ENCODE measurements at places on chromosomes 2 and 18. TPM values are rescaled to one million over a fixed set of nuclear protein-coding genes. Genes with fewer than 3 reads are reported as not detected.

DNA sequence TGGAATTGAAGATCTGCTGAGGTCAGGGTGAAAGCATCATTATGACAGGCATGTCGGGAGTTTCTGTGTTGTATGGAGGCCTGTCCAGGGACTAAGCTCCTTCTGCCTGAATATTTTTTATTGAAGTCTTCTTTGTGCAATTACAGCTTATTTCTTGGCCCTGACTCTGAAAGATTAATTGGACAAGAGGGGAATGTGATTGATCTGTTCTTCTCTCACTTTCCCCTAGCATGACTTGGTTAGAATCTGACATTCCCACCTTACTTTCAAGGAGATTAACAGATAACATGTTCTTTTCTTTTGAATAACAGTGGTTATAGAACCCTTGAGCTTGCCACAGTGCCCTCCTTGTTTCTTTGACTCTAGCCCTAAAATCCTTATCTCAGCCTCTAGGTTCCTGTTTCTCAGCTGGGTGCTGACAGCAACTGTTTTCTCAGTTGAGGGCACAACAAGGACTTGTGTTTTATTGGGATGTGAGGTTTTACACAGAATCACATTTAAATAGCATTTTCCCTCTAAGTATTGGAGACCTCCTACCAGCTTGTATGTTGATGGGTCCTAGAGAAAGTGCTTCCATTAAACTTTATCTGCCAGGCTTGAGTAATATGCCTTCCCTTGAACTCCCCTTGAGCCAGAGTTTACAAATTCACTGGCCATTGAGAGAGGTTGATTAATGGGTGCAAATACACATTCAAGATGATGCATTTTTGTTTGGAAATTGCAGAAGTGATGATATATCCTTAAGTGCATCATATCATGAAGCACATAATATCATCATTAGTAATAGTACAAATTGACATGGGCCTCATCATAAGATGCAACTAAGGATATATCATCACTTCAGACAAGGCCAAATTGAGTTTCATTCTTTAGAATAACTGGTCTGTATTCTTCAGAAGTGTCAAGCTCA is 12.5 kb downstream of the TTLL4 start:
- peaks cover 2% of the 10 kb centered on the region for H3K4me1 ChIP-seq
- H3K36me3 ChIP-seq, result peaks cover 21% of the 10 kb centered on the region
- DNase-seq, result no peak
- no peak overlapping the region for H3K27ac ChIP-seq
- no peaks in the 10 kb centered on the region for H3K27me3 ChIP-seq
- H3K4me3 ChIP-seq, result no peak overlapping the region

DNA sequence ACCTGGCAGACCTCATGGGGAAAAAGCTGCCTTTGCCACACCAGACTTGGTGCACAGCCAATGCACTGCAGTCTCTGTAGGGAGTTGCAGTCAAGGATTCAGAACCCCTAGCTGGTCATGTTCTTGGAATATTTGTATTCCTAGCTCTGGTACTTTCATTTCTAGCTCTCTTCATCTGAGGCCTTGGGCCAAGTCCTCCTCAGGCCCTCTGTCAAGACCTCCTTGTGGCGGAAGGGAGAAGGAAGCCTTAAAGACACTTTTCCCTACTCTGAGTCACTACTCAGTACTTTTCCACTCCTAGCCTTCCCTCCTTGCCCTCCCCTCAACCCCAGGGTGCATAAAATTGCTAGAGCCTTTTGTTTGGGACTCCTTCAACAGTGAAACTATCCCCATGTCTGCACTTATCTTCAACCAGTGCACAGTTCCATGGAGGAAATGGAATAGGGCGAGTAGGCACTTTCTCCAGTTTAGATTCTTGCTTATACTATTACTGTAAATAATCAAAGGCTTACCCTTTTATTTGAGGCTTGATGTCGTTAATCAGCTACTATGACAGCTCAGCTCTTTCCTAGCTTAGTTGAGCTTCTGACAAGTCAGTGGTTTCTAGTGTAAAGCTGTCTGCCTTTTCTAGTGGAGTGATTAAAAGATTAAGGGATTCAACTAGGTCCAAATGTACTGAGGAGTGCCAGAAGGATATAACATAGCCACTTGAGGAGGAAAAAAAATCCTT is 15.8 kb downstream of the M1AP start:
- no peak overlapping the region for H3K27ac ChIP-seq
- no peak for DNase-seq
- no peaks in the 10 kb centered on the region for H3K4me1 ChIP-seq

Gene MDH1B
- total RNA-seq, result not detected

DNA sequence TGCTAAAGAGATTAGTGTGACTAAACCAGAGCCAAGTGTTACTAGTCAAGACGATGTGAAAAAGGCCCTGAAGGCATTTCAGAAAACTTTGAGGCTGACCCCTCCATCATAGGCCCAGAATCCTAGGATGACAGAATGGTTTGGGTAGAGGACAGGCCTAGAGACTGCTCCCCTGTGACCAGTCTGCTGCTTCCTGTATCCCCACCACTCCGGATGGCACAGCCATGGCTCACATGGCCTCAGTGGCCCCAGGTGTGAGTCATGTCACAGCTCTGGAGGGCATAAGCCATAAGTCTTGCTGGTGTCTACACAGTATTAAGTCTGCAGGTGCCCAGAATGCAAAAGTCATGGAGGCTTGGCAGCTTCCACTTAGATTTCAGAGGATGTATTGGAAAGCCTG is 12.4 kb upstream of the STAT1 start:
- no peak for DNase-seq
- H3K36me3 ChIP-seq, result no peaks in the 10 kb centered on the region
- H3K4me1 ChIP-seq, result peaks cover 6% of the 10 kb centered on the region
- no peak overlapping the region for H3K27ac ChIP-seq

DNA sequence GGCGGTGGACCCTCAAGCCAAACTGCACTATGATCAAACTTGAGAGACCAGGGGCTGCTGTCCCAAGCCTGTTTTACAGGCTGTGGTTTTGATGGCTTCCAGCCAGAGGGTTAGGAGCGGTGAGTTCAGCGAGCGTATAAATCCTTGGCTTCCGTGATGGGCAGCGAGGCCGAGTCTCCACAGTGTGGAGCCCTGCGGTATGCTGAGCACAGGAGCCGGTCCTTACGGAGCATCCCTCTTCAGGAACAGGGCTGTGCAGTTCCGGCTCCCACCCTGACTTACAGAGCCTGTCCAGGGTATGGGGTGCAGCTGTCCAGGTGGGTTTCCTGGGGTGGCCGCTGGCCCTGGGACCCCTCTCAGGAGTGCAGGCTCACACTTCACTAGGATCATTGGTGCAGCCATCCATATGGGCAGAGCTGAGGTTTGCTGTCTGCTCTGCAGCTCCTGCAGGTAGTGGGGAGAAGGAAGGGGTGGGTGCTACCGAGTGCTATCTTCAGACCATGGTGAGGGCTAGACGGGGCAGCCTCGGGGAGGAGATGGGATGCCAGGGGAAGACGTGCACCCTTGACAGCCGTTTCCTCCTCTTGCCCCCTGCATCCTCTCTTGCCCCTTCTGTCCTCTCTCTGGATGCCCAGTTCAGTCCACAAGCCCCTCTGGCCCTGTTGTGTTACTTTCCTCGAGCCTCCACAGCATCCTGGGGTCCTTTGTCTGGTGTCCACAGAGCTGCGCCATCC is 104.3 kb downstream of the FAM210A start:
- H3K36me3 ChIP-seq, result peaks cover 50% of the 10 kb centered on the region
- no peaks in the 10 kb centered on the region for H3K27me3 ChIP-seq
- H3K27ac ChIP-seq, result no peak overlapping the region
- DNase-seq, result no peak

Gene INHA
- total RNA-seq, result not detected

DNA sequence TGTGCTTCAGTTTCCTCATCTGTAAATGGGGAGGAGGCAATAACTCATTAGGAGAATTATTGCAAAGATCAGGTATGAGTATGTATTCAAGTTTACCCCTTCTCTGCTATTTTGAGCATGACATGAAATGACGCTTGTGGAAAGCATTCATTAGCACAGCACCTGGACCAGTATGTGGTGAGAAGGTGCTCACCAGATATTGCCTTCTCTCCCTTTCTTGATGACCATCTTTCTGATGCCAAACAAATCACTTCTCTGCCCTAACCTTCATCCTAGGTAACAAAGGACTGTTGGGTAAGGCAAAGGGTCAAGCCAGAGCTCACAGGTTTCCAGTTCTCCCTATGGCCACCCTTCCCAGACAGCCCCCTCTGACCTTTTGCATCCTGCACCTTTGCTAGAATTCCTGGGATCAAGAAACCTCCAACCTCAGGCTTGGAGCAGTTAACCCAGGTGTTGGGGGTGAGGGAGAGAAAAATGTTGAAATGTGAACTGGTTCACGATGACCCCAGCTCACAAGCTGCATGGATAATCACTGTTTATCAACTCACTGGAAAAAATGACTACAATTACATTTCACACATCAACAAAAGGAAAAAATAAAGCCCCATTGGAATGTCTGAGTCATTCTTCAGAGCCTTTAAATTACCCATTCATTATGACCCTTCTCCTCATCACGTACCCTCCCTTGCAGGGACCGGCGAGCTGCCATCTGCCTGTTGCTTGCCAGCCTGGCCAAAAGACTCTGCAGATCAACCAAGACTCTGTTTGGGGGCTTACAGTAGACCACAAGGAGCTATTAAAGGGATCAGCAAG is 41.6 kb downstream of the LBH start:
- no peaks in the 10 kb centered on the region for H3K27me3 ChIP-seq
- H3K4me3 ChIP-seq, result no peak overlapping the region
- no peak for DNase-seq
- no peaks in the 10 kb centered on the region for H3K36me3 ChIP-seq

- H3K4me1 ChIP-seq, result peaks cover 3% of the 10 kb centered on the region
- no peaks in the 10 kb centered on the region for H3K36me3 ChIP-seq
- peaks cover 2% of the 10 kb centered on the region for H3K27me3 ChIP-seq
- DNase-seq, result no peak
- no peak overlapping the region for H3K27ac ChIP-seq
- H3K4me3 ChIP-seq, result no peak overlapping the region
Observed at GRCh38 chr2:15714609-15715008, 122.9 kb downstream of the DDX1 start.
